ENCODE measurements at places on chromosomes 16 and 17.
A peak's percentile ranks its signal among the peaks of the same experiment; 100 is the strongest.

DNA sequence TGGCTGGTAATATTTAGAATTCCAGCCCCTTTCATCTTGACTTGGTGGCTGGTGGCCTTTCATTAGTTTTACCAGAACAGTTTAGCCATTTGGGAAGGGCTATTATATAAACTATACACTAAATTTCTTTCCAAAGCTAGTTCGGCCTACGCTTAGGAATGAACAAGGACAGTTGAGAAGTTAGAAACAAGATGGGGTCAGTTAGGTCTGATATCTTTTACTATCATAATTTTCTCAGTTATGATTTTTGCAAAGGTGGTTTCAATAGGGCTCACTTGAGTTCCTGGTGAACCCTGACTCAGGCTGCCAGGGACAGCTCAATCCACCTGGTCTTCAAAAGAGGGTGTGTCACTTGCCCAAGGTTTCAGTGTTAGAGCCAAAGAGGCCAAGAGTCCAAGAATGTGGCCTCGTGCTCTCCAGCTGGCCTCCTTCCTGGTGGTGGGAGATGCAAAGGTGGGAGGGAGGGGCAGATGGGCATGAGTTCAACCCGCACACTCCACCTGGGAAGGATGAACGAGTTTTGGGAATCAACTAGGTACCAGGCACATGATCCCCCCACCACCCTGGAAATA is 4.0 kb upstream of the PHOSPHO1 start:
- DNase-seq, result no peak

DNA sequence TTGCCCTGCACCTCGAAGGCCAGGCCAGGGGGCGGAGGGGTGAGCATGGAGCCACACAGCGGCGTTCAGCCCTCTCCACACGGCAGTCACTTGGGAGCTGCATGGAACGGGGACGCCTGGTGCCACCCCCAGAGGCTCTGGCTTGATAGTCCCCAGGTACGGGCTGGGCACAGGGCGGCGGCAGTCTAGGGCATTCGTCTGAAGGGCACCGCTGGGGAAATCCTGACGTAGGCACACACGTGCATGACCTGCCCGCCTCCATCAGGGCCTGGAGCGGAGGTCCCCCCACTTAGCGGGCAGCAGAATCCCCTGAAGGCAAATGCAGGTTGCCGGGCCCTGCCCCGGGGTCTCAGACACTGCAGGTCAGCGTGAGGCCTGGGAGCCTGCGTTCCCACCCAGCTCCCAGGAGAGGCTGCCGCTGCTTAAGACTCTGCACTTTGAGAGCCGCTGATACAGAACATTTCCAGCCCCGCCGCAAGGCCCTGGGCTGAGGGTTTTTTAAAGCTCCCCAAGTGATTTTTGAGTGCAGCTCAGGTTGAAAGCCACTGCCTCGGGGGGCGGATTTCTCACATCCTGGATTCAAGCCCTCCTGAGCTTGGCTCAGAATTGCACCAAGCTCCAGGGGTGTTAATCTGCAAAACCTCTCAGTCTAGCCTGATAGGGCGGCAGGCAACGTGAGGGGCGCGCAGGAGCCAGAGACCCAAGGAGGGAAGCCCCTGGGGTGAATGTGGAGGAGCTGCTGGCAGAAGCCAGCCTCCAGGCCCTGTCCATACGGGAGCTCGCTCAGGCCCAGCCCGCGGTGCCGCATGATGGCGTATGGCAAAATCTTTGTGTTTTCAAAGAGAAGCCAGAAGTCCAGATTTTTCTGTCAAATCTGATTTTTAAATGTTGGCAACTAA is 182.3 kb upstream of the GSE1 start:
- DNase-seq, result no peak

GRCh38 chr16:27242868-27243590 is 25.5 kb downstream of the NSMCE1 start:
- DNase-seq, result peak; percentile 85

GRCh38 chr17:11747441-11747840 is 149.2 kb downstream of the DNAH9 start:
- no peak for DNase-seq

GRCh38 chr16:29926711-29927052 is 656 bp upstream of the KCTD13 start:
- no peak for DNase-seq

GRCh38 chr17:72463287-72464102 is 342.7 kb downstream of the SOX9 start:
- no peak for DNase-seq

DNA sequence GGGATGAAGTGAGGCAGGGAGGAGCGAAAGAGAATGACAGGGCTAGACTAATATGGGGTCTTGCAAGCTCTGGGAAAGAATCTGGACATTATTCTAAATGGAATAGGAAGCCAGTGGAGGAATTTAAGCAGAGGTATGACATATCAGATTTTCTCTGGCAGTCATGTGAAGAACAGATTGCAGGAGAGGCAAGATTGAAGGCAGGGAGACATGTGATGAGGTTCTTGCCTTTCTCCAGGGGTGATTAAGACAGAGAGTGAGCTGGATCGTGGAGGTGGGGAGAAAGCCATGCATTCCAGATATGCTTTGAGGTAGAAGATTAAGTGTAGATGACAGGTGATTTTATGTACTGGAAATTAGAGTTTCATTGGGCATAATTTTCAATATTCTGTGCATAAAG is 4.3 kb upstream of the THAP11 start:
- DNase-seq, result no peak

DNA sequence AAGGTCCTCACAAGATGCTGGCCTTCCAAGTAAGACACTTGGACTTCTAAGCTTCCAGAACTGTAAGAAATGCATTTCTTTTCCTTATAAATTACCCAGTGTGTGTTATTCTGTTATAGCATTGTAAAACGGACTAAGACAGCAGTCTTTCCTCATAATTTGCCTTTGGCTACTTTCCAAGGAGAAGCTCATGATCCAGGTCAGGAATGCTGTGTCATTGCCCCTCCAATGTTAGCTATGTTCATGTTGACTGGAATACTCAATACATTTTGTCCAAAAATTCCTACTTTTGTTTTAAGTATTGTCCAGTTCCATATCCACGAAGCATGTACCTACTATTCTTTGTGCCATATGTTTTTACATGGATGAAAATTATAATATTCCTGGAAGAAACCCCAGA is 234.6 kb downstream of the HS3ST3A1 start:
- no peak for DNase-seq

DNA sequence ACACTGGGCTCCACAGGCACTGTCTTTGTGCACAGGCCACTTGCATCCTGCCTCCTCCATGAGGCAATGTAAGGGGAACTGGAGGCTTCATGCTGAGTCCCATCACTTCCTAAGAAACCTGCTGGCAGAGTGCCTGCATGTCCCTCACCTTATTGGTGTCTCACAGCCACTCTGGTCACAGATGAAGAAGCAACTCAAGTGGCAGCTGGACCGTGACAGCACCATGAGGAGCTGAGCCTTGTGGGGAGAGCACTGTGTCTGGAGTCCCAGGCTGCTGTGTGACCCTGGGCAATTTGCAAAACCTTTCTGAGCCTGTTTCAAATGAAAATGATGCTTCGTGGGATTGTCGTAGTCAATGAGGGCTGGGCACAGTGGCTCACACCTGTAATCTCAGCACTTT is 19.5 kb downstream of the ANKRD40 start:
- no peak for DNase-seq

DNA sequence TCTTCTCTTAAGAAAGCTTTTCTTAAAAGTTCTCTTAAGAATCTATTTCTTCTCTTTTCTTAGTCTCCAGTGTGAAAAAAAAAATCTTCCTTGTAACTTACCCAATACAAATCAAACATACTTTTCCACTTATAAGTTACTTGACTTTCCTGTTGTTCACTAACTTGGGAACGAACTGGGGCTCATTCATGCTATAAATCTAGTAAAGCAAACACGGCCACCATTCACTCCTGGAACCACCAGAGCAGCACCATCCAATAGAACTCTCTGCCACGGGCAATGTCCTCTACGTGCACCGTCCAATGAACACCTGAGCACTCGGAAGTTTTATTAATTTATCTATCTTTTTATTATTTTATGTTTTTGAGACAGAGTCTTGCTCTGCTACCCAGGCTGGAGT is 20.8 kb downstream of the SRP68 start:
- DNase-seq, result no peak

- no peak for DNase-seq
Measured at GRCh38 chr17:49555495-49556222, 20.0 kb upstream of the NXPH3 start.

- DNase-seq, result no peak
Measured at GRCh38 chr17:44907729-44908470, 7.4 kb downstream of the GFAP start.

DNA sequence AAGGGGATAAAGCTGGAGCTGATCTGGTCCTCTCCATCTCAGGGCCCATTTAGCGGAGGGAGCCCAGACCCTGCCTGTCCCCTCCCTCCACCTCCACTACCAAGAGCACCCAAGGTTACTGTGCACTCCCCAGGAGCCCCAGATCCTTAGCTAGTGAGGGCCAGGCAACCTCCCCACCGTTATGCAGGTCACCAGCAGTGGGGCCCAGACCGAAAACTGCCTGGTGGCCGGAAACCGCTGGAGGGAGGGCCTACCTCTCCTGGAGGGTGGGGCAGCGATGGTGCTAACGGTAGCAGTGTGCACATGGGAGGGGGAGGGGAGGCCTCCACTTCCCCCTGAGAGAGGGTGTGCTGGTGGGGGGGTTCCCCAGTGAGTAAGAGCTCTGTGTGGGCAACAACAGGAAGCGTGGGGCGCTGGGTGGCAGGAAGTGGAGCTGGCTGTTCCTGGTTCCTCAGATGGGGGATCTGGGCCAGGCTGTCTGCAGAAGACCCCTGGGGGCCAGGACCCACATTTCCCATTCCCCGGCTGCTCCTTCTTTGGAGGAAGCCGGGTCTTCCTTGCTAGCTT is 4.4 kb downstream of the FMNL1 start:
- peak; percentile 93 for DNase-seq

DNA sequence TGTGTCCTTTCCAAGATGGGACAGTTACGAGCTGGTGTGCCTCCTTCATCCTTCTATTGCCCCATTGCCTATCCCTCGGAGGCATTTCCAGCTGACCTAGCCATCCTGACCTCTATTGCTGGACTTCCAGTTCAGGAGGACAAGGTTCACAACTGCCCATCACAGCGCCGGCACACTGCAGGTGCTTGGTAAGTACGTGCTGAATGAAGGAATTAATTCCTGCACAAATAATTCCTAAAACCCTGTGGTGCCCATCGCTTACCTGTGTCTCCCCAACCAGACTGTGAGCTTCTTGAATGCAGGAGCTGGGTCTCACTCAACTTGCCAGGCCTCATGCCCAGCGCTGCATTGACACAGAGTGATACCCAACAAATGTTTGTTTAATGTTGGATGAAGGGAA is 13.0 kb downstream of the ALOX15B start:
- DNase-seq, result no peak

GRCh38 chr17:50445730-50446325 is 19.8 kb downstream of the ACSF2 start:
- no peak for DNase-seq

- DNase-seq, result peak; percentile 30
Measured at GRCh38 chr16:54931120-54932014, 702 bp downstream of the IRX5 start.

DNA sequence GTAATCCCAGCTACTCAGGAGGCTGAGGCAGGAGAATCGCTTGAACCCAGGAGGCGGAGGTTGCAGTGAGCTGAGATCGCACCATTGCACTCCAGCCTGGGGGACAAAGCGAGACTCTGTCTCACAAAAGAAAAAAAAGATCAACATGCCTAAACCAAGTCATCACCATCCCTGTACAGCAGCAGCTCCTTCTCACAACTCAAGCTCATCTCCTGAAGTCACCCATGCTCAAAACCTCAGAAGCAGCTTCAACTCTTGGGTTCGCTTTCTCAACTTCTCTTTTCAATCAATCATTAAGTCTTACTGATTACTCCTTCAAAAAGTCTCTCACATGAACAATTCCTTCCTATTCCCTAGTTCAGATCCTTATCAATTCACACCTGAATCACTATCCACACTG is 31.3 kb downstream of the PHLPP2 start:
- no peak for DNase-seq

DNA sequence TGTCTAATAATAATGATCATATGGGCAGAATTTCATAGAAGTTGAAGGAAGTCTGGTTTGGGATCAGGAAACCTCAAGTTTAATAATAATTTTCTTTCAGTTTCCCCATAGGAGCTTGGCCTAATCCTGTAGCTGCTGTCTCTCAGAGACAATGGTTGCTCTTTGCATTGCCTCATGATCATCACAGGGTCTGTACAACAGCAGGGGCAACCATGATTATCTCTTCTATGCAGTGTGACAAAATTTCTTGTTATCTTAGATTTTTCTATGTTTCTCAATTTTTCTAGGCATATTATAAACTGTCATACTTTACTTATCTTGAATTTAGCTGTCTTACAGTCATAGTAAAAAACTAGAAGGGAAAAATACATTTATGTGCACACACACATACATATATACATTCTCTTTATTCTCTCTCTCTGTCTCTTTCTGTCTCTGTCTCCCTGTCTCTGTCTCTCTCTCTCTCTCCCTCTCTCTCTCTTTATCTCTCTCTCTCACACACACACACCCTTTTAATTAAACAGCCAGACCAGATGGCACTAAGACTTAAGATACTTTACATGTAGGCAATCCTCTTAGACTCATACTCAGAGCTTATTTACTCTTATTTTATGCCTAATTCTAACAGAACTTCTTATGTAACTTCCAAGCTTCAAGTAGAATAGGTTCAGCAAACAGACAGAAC is 30.5 kb downstream of the SMIM36 start:
- DNase-seq, result no peak

DNA sequence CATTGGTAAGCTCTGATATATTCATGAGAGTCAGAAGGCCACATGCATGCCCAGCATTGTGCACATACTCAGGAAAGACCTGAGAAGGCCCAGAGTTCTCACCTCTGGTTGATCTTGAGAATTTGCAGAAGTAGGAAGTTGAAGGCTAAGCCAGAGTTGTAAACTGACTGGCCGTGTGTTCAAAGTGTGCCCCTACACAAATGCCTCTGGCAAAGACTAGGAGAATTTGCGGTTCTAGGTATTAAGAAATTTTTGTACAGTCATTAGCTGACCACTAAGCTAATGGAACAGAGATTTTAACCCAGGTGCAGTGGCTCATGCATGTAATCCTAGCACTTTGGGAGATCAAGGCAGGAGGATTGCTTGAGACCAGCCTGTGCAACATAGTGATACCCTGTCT is 25.0 kb downstream of the FBXL20 start:
- DNase-seq, result no peak

- DNase-seq, result no peak
Measured at GRCh38 chr17:43906951-43907424, 348 bp downstream of the MPP2 start.

DNA sequence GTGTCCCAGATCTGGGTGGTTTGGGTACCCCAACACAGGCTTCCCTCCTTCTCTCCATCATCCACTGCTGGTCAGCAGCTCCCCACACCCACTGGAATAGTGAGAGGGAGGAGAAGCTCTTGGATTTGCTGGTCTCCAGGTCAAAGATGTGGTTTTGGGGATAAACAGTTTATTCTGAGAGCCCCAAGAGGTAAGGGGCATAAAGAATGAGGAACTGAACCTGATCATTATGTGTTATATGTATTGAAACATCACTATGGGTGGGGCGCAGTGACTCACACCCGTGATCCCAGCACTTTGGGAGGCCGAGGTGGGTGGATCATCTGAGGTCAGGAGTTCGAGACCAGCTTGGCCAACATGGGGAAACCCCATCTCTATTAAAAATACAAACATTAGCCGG is 3.9 kb downstream of the DPEP2 start:
- DNase-seq, result peak; percentile 63

All from suppressor macrophage treated with lipopolysaccharide for 4 hours (primary cell).